Progenitor cell of endocrine pancreas (in vitro differentiated cells): ENCODE measurements at places on chromosomes 13 and 19. TPM values are rescaled to one million over a fixed set of nuclear protein-coding genes. Genes with fewer than 3 reads are reported as not detected.

DNA sequence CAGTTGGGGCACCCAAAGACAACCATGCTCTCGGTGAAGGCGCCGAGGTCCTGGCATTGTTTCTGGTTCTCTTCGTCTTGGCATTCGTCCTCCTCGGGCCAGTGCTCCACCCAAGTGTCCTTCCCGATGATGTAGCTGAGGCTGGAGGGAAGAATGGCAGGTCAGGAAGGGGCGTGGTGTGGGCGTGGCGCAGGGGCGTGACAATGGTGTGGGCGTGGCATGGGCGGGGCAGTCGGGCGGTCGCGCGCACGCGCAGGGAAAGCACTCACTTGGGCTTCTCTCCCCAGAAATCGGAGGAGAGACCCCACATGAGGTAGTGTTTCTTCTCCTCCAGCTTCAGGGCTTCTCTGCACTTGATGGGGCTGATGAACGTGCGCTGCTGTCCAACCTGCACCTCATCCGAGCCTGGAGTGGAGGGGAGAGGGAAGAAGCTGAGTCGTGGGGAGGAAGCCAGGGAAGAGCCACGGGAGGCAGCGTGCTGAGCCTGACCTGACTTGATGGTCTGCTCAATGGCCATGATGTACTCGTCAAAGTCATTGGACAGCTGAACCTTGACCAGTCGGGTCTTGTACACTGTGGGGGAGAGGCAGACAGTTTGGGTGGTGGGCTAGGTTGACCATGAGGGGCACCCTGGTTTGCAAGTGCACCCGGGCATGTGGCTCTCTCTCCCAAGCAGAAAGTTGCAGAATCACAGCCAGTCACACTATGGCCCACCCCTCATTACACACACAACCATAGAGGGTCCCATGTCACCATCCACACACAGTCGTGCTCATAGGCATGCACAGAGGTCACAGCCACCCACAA, 8.1 kb upstream of the TNFSF14 start:
- H3K4me1 ChIP-seq: peaks cover 4% of the 10 kb centered on the region
- no peaks in the 10 kb centered on the region for H3K36me3 ChIP-seq
- peak; percentile 18 for DNase-seq
- peak overlapping the region; percentile 27 for H3K4me3 ChIP-seq
- peaks cover 18% of the 10 kb centered on the region for H3K27me3 ChIP-seq

- H3K27ac ChIP-seq: no peak overlapping the region
- no peak for DNase-seq
These were observed 14.0 kb upstream of the URI1 start for GRCh38 chr19:29927944-29928625.

COL4A2 gene
- 120 and 121 TPM in 2 replicates for total RNA-seq

- peak overlapping the region; percentile 93 for H3K4me3 ChIP-seq
- peak overlapping the region; percentile 94 for H3K27ac ChIP-seq
- H3K4me1 ChIP-seq: peaks cover 30% of the 10 kb centered on the region
- H3K27me3 ChIP-seq: no peaks in the 10 kb centered on the region
- no peak for DNase-seq
These were observed 637 bp downstream of the RANBP3 start for GRCh38 chr19:5977222-5977784.

DNA sequence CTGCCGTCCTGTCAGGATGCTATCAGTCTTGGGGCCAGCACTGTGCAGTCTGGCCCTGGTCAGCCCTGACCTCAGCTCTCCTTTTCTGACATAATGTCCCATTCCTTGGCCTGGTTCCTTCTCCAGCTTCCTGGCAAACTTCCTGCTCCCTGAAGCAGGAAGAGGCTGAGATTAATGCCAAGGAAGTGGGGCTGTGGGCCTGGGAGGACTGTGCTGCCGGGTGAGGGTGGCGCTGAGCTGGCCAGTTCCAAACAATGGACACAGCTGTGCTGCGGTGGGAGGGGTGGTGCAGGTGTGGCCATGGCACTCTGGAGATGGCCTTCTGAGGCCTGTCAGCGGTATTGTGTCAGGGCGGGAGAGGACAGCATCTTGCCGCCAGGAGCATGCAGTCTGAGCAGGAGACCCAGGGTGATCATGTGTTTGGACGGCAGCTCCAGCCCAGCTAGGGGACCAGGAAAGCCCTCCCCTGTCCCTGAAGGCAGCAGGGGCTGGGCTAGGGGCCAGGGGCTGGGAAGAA, 30.9 kb downstream of the TUBA3C start:
- H3K4me3 ChIP-seq: no peak overlapping the region
- no peaks in the 10 kb centered on the region for H3K4me1 ChIP-seq
- no peak overlapping the region for H3K27ac ChIP-seq
- no peak for DNase-seq
- H3K27me3 ChIP-seq: no peaks in the 10 kb centered on the region

- no peak for DNase-seq
- peaks cover 19% of the 10 kb centered on the region for H3K36me3 ChIP-seq
- H3K4me1 ChIP-seq: peaks cover 8% of the 10 kb centered on the region
- H3K27me3 ChIP-seq: no peaks in the 10 kb centered on the region
These were observed 35.1 kb downstream of the UGGT2 start for GRCh38 chr13:96018135-96018534.

DNA sequence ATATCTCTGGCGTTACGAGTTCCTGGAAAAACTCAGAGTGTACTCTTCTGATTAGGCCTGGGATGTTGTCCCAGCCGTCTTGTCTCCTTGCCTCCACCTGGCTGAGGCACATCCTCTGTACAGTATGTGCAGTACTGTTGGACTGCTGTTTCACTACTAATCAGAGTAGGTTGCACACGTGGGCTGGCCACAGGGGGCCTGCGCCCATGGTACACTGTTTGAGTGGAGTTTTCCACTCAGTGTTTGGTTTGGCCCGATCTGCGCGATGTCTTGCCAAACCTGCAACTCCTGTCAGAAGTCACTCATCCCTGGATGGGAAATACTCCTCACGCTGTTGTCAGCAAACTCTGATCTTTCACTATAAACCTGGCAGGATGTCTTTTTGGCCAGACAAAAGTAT, 189.6 kb upstream of the CSNK1A1L start:
- no peaks in the 10 kb centered on the region for H3K4me1 ChIP-seq
- DNase-seq: no peak
- no peaks in the 10 kb centered on the region for H3K36me3 ChIP-seq
- no peaks in the 10 kb centered on the region for H3K27me3 ChIP-seq
